ENCODE measurements at places on chromosomes 11 and 22. TPM values are rescaled to one million over a fixed set of nuclear protein-coding genes. Genes with fewer than 3 reads are reported as not detected.
A peak's percentile ranks its signal among the peaks of the same experiment; 100 is the strongest.

KCNJ4 gene
- total RNA-seq: not detected

TEX54 gene
- not detected for total RNA-seq

ANO5 gene
- not detected for total RNA-seq

GGTLC2 gene
- not detected for total RNA-seq

HRAS gene
- total RNA-seq: 58.1 TPM

P2RY6 gene
- 0.17 TPM for total RNA-seq

ZBTB16 gene
- total RNA-seq: 4.3 TPM

SAA4 gene
- not detected for total RNA-seq

OR5P2 gene
- total RNA-seq: not detected

LRRC32 gene
- 0.06 TPM for total RNA-seq

GRM5 gene
- not detected for total RNA-seq

ARSA gene
- total RNA-seq: 40.4 TPM

RBMXL2 gene
- total RNA-seq: not detected

C22orf42 gene
- not detected for total RNA-seq

DNA sequence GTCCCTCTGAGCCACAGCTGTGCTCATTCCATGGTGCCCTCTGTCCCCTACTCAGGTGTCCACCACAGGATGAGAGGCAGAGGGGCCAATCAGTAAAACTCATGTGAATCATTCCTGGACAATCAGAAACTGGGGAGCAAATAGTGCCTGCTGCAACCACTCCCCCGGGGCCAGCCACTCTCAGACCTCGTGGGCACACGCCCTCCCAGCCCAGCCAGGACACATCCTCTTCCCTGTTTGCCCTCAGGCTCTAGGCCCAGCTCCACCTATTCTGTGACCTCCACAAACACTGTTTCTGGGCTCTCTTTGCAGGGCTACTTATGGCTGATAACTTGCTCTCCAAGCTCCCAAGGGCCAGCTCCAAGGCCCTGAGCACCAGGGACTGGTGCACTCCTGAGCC is 14.0 kb upstream of the KCTD14 start:
- DNase-seq: peak; percentile 22

DNA sequence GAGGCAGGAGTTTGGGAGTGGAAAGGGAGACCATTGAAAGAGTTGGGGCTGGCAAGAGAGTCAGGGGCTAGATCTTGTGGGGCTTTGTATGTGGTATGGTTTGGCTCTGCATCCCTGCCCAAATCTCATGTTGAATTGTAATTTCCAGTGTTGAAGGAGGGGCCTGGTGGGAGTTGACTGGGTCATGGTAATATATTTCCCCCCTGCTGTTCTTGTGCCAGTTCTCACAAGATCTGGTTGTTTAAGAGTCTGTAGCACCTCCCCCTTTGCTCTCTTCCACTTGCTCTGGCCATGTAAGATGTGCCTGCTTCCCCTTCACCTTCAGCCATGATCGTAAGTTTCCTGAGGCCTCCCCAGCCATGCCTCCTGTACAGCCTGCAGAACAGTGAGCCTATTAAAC is 10.1 kb upstream of the RAB3IL1 start:
- DNase-seq: no peak

DNA sequence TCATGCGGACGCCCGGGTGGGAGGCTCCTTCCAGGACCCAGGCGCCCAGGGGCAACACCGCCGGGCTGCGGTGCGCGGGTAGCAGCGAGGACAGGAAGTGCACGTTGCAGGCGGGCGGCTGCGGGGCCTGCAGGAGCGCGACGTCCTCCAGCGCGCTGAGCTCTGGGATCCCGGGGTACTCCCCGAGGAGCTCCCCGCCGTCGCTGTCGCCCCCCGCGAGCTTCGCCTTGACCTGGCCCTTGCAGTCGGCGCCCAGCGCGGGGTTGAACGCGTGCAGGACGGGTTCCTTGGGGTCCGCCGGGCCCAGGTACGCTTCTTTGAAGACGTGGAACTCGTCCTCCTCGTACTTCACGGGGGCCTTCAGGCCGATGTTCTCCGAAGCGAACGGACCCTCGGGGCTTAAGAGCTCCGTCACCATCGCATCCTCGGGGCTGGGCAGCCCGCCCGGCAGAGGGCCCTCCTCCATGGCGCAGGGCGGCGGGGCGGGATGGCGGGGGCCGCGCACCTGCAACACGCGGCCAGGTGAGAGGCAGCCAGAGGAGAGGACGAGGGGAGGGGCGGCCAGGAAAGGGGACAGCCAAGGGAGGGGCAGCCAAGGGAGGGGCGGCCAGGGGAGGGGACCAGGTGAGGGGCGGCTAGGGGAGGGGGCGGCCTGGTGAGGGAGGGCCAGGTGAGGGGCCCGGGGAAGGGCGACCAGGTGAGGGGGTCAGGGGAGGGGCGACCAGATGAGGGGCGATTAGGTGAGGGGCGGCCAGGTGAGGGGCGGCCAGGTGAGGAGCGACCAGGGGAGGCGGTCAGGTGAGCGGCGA is 921 bp downstream of the TESMIN start:
- no peak for DNase-seq

DNA sequence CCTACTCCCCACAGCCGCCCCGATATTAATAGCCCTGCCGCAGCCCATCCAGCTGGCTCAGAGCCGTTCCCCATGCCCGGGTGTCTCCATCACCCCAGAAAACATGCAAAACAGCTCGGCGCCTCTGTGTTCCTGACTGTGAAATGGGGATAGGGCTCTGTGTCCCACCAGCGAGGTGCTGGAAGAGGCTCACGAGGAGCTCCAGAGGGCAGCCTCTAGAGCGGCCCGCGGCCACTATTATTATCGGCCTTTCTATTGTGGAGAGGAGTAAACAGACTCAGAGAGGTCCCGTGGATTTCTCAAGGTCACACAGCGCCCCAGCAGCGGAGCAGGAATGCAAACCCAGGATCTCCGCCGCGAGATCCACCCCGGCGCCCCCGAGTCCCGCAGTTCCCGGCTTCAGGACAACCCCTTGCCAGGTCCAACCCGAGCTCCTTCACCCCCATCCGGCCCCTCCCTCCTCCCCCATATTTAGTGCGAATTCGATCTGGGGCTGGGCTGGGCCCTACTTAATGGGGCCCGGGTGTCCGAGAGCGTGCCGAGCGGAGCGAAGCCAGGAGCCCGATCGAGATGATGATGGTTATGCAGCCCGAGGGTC is at the start of gene ACTN3:
Gene ACTN3, plus strand, starts transcription at position 536 of the 598 bp plus-strand sequence. Its CDS starts 35 bp downstream, at position 571.
- DNase-seq: no peak

- no peak for DNase-seq
Observed at GRCh38 chr11:8202516-8203413, 33.9 kb upstream of the RIC3 start.

DNA sequence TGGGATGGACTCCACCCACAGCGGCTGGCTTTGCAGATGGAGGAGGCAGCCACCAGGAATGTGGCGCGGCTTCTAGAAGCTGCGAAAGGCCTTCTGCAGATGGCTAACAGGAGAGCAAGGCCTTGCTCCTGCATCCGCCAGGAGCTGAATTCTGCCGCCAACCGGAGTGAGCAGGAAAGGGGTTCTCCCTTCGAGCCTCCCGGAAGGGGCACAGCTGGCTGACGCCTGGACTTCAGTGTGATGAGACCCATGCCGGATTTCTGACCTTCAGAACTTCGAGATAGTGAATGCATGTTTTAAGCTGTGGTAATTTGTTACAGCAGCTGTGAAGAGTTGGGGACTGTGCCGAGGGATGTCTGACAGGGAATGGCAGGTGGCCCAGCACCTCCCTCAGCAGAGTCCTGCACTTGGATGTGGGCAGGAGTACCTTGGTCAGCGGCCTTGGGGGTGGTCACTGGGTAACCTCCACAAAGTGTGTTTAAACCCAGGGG is 7.7 kb downstream of the TBC1D22A start:
- DNase-seq: peak; percentile 58

- no peak for DNase-seq
Observed at GRCh38 chr11:81852896-81853295, 880.8 kb downstream of the FAM181B start.

- DNase-seq: no peak
Observed at GRCh38 chr11:126347751-126348668, 7.5 kb upstream of the ST3GAL4 start.

- DNase-seq: no peak
Observed at GRCh38 chr11:82523141-82523540, 210.5 kb downstream of the FAM181B start.

GRCh38 chr11:123125169-123125568 is 63.2 kb upstream of the HSPA8 start:
- no peak for DNase-seq

GRCh38 chr11:68840661-68841653 is 759 bp downstream of the CPT1A start:
- DNase-seq: peak; percentile 16

DNA sequence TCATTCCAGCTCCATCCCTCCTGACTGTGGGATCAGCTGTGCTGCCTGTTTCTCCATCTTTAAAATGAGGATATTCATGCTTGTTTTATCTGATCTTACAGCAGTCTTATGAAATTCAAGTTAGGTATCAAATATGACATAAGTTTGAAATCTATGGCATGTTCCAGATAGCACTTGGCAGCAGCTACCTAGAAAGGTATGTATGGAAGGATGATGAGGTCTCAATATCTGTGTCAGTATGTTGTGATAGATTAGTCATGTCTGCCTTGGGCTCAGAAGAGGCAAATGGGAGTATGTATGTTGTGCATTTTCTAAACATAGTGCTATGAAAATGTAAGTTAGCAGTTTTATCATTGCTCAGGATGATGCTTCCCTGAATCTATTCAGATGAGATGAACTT is 122.1 kb downstream of the NAV2 start:
- DNase-seq: no peak

- DNase-seq: no peak
Observed at GRCh38 chr22:29979777-29980321, 96.9 kb downstream of the MTMR3 start.

DNA sequence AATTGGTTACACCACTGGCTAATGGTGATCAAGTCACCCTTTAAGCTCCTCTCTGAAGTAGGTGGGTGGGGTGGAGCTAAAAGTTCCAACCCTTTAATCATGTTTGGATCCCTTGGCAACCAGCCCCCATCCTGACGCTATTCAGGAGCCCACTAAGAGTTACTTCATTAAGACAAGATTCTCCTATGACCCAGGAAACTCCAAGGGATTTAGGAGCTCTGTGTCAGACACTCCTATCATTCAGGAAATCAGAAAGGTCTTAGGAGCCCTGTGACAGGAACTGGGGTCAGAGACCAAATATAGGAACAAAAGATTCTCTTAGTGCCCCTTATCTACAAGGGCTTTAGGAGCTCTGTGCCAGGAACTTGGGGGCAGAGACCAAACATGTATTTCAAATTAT is 141.3 kb downstream of the ATG16L2 start:
- no peak for DNase-seq

DNA sequence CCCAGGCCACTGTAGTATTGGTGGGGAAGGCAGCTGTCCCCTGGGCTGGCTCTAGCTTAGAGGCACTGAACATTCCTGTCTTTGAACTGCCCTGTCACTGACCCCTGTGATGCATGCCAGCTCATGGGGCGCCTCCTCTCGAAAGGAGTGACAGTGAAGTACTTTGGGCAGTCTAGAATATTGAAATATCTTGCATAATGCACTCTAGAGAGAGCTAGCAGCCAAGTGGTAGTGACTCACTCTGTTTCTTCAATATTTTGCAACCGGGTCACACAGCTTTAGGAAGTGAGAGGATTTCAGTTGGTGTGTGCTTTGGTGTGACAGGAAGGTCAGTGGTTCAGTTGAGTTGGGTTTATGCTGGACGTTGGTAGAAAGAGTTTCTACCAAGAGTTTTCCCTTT is 35.5 kb upstream of the ST14 start:
- peak; percentile 95 for DNase-seq

DNA sequence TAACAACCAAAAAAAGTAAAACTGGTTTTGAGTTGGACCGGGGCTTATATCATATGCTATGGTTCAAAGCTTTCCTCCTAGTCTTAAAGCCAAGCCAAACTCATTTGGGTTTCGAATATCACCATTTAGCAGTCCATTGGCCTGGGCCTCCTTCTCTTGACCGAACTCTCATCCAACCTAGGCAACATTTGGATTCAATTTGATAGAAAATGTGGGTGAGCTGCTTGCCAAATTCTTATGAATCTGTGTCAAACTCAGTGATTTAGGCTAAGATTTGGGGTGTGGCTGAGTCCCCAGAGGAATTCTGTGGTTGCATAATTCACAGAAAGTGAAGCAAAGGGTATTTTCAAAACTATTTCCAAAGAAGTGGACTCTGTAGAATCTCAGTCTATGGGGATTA is 83.7 kb downstream of the BLID start:
- no peak for DNase-seq

DNA sequence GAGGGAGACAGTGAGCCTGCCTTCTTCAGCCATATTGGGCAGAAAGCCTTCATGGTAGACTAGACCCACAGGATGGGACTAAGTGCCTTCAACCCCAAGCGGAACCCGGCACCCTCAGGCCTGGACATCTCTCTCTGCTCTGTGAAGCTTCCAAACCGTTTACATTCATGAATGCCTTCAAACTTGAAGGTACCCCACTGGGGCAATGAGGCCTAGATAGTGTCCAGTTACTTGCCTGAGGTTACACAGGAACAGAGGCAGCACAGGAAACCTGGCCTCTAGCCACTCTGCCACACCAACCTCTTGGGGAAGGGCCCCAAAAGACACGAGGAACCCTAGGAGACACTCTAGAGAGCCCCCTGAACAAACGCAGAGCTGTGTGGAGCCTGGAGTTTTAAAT is 14.5 kb upstream of the CYP2R1 start:
- DNase-seq: no peak

DNA sequence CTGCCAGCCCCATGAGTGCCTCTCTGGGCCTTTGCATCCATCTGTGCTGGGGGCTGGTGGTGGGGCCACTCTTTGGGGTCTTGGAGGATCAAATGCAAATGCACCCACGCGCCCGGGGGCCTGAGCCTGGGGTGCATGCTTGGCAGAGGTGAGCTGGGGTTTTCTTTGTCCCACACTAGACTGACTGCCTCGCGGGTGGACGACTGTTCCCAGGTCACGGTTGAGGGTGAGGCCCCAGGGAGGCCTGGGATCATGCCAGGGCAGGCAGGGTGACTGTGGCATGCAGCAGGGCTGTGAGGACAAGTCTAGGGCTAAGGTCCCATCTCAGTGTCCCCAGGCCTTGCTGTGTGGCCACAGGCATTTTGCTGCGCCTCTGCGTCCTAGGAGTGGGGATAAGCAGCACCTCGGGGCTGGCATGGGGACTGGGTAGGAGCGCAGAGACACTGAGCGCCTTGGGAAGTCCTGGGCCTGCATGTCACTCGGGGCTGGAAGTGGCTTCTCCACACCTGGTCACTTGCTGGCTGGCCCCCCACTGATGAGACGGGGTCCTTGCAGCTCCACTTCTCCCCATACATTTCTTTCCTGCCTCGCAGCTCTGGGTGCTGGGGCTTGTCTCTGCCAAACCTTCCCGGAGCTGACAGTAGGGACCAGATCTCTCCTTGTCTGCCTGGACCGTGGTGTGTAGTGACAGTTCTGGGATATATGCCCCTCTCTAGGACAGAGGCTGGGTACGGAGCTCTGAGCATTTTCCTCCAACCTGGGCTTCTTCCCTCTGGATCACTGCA is 133.1 kb downstream of the CTTN start:
- DNase-seq: no peak

DNA sequence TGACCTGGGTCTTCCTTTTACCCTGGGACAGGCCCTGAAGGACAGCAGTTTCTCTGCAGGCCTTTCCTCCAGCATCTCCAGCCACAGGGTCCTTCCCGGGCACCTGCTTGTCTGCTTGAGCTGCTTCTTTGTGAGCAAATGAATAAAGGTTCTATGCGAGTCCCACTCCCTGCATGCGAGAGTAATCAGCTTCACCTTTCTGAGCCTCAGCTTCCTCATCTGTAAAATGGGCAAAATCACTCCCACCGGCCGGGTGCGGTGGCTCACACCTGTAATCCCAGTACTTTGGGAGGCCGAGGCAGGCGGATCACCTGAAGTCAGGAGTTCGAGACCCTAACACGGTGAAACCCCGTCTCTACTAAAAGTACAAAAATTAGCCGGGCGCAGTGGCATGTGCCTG is 31.1 kb downstream of the IFT27 start:
- DNase-seq: no peak
